ENCODE measurements at places on chromosomes 2 and 18.

DNA sequence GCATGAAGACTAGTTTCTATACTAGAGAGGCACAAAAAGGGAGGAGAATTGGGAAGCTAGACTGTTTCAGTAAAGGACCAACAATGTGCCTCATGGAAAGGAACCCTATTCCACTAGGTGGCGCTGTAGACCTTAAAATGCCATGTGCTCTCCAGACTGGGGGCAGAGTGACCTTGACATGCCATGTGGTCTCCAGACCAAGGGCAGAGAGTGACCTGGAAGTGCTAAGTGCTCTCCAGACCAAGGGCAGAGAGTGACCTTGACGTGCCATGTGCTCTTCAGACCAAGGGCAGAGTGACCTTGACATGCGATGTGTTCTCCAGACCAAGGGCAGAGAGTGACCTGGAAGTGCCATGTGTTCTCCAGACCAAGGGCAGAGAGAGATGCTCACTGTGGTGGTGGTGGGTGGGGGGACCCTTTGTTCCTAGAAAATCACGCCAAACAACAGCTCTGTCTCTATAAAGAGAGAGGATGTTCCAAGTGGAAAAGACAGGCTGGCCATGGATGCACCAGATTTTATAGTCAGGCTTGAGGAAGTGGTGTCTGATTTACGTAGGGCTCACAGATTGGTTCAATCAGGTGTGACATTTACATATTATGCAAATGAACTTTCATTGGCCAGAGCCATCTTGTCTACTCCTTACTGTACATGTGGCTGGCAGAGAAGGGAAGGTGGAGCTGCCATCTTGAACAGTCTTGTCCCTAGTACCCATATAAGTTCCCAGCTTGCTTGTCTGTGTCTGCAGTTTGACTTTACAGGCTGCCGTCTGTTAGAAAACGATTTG, 344.0 kb upstream of the DDX18 start:
- DNase-seq: no peak

DNA sequence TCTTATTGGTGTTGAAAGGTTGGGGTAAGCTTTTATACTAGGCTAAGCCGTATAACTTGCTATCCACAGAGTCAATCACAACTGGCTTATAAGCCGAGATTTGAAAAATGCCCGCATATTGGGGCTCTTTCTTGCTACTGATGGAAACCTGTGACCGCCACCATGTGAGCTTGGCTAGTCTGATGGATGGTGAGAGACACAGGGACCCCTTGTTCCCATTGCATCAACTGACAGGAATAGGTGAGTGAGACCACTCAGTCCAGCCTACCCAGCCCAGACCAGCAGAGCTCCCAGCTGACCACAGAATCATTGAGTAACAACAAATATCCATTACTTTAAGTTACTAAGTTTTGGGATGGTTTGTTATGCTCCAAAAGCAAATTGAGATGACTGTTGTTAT, 676.4 kb upstream of the HS6ST1 start:
- DNase-seq: no peak

GRCh38 chr18:74895686-74896085, 298.0 kb downstream of the ZNF407 start:
- no peak for DNase-seq

DNA sequence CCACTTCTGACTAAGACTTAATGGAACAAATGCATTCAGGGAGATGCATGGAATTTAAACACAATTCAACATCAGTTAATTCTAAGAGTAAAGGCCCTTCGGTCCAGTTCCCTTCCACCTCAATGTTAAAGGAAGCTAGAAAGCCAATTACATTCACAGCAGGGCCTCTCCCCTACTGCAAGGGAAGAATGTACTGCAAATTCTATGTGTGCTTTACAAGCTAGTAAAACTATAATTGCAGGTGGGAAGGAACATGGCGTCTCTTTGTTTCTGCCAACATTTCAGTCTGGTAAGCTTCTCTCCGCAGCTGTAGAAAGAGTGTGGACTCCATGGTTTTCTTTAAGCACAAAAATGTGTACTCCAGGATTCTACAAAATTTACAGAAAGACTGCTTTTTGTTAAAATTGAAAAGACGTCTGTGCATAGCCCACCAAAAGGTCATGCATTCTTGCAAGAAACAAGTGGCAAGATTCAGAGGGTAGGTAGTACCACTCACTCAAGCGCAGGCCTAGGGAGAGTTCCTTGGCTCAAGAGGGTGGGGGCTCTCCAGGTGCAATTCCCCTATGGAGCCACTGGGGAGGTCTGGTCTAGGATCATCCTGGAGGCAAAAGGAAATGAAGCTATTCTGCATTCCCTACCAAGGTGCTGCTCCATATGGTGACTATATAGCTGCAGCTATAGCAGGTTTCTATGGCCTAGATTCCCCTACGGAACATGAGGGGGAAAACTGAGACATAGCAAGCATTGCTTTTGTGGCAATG, 127.0 kb upstream of the FZD5 start:
- DNase-seq: no peak

- no peak for DNase-seq
Measured at GRCh38 chr2:58137856-58138255, 91.2 kb downstream of the VRK2 start.

- DNase-seq: no peak
Measured at GRCh38 chr18:1048032-1048431, 143.4 kb downstream of the ADCYAP1 start.

- peak; percentile 22 for DNase-seq
Measured at GRCh38 chr2:100606726-100607343, 44.0 kb downstream of the PDCL3 start.

DNA sequence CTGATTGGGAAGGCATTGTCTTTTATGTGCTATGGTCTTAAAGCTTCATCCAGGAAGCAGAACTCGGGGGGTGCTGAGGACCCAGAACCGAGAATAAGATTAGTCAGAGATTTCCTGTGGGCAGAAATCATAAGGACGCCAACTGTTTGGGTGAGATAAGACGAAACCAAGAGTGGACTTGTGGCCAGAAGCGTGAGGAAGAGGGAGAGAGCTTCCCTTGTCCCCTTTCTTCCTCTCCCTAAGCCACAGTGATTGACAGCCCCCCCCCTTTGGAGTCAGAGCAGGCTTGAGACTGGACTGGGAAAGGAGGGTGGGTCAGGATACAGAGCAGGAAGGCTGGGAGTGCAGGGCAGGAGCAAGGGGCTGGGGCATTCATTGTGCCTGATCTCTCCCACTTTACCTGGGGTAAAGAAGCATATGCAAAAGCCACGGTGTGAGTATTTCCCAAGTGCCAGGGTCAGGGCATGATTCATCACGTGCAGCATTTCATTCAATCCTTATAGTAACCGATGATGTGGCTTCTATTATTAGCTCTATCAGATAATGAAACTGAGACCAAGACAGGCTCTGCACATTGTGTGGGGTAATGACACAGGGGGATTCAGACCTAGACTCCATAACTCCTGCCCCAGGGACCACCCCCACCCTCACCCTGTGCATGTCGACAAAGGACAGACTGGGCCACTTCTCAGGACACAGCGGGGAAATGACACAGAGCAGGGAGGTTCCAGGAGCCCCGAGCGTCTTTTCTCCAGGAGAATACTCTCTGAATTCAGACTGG, 3.0 kb upstream of the IL1RN start:
- no peak for DNase-seq

- no peak for DNase-seq
Measured at GRCh38 chr2:10960606-10961489, 49.1 kb downstream of the KCNF1 start.

DNA sequence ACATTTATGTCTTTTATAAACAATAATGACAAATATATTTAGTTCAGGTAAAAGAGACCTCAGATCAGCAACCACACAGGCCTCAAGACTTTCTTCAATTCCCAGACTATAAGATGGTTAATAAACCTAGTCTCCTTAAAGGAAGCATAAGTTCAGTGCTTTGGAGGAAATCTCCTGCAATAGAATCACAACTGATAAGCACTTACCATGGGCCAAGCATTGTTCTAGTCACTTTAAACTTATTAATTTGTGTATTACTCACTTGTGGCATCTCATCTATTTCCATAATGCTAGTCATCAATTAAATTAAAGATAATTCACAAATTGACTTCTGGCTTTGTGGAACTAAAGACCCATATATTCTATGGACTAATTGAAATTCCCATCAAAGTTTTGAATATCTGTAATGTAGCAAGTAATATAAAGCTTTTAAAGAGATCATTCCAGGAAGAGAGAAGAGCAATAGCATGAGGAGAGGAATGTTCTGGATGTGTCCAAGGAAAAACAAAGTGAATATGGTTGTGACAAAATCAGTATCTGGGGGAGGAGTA, 42.2 kb downstream of the COL3A1 start:
- no peak for DNase-seq

- no peak for DNase-seq
Measured at GRCh38 chr2:171249689-171250088, 89.0 kb upstream of the TLK1 start.

DNA sequence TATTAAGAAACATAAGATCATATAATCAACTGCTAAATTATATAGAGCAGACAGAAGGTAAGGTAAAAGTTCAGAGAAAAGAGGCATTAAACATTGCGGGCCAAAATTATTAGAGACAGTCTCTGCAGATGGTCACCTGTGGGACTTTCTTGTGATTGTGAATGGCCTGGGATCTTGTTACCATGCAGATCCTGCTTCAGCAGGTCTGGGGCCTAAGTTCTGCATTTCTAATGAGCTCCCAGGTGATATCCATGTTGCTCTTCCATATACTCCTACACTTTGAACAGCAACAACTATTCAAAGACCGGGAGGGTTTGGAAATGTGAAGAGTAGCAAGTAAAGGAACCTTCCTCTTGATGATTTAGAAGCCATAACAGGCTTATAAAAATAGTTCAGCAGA, 8.5 kb upstream of the ETAA1 start:
- DNase-seq: no peak

DNA sequence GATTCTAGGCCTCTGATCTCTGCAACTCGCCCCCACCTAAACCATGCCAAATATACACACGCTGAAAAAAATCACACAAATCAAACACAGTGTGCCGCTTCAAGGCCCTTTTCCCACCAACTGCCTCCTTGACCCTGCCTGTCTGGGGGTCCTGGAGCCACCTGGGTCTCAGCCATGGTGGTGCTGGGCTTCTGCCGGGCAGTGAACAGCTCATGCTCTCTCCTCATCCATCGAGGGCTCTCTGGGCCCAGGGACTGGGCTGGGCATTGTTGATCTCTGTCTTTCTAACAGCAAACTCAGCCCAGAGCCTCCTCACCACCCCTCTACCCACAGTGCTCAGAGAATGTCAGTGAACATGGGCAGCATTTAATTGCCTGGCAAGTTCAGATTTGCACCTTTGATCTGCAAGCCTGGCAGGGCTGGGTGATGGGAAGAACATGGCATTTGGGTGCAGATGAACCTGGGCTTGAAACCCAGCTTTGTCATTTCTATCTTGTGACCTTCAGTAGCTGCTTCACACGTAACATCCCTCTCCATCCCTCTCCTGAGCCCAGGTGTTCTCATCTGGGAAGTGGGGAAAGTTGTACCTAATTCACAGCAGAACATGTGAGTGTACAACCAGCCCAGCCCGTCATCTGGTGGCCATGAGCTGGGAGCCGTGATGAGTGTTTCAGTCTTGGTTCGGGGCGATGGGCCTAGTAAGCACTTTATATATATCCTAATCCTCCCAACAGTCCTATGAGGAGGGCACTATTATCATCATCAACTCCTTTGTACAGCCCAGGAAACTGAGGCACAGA, 46.1 kb downstream of the SDC1 start:
- no peak for DNase-seq

DNA sequence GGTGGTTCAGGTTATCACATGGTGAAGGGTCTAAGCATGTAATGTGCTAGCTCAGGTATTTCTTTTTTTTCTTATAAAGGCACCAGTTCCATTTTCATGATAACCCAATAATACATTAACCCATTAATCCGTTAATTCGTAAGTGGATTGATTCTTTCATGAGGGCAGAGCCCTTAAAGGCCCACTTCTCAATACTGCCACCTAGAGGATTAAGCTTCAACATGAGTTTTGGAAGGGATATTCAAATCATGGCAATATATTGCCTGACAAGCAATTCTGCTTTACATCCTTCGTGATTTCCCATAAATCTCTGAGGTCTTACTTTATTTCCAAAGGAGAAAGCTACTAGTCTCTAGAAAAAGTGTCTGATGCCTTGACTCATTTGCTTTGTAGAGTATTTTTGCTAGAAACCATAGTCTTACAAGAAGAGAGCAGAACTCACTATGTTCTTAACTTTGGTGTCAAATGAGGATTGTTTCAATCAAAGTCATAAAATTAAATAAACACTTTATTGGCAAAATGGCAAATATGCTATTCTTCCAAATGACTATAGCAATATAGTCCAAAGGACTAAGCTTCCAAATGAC, 271.3 kb downstream of the KCNS3 start:
- DNase-seq: no peak

GRCh38 chr18:475202-476031, 25.1 kb downstream of the COLEC12 start:
- DNase-seq: no peak
